ENCODE measurements at places on chromosomes 16 and 17.
A peak's percentile ranks its signal among the peaks of the same experiment; 100 is the strongest.

DNA sequence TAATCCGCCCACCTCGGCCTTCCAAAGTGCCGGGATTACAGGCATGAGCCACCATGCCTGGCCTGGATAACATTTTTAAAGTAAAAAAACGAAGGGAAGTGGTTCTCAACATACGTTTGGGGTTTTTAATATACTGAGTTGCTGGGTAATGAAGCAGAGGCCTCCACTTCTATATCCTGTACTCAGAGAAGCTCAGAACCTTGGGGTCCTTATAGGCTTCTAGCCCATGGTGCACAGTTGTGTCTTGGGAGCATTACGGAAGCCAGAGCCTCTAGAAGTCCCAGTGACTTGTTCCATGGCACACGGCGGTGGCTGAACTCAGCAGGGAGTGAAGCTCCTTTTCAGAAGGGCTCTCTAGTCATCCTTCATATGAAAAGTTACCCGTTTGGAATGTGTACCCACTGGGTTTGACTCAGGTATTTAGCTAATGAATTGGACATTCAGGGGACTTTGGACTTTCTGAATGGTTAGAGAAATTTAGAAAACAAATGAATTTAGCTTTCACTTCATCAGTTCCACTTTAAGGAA lies 67.0 kb downstream of the SEC14L1 start:
- no peak for DNase-seq
- H3K27ac ChIP-seq: peak overlapping the region; percentile 83
- H3K27me3 ChIP-seq: no peaks in the 10 kb centered on the region
- no peaks in the 10 kb centered on the region for H3K36me3 ChIP-seq
- peaks cover 21% of the 10 kb centered on the region for H3K4me1 ChIP-seq

- peak overlapping the region; percentile 66 for H3K27ac ChIP-seq
- H3K4me1 ChIP-seq: no peaks in the 10 kb centered on the region
- peak; percentile 60 for DNase-seq
Measured at GRCh38 chr17:43645765-43646481, 15.8 kb downstream of the MEOX1 start.

GRCh38 chr16:25083701-25084100 lies 27.8 kb upstream of the LCMT1 start:
- no peak overlapping the region for H3K4me3 ChIP-seq
- no peaks in the 10 kb centered on the region for H3K27me3 ChIP-seq
- no peaks in the 10 kb centered on the region for H3K4me1 ChIP-seq
- no peak for DNase-seq

DNA sequence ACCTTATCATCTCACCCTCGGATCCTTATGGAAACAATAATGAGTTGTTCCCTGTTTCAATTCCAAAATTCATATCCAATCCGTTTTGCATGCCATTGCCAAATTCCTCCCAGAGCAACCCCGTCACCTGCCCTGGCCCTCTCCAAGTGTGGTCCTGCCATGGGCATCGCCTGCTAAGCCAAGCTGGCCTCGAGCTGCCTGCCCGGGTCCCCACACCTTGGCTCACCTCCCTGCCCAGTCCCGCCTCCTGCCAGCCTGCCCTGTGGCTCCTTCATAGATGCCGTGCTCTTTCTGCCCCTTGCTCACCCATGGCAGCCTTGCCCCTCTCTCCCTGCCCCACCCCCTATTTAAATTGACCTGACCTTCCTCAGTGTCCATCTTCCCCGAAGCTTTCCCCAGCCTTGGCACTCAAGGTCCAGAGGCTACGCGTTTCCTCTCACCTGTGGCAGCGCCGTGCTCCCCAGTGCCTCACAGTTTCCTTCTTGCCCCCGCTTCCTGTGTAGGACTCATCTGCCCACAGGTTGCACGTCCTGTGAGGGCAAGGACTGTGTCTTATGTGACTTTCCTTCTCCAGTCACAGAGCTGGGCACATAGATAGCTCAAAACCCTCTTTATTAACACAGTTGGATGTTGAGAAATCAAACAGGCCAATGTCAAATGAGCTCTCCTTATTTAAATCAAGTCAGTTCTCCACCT lies 12.7 kb downstream of the MAPT start:
- H3K4me3 ChIP-seq: no peak overlapping the region
- H3K27me3 ChIP-seq: no peaks in the 10 kb centered on the region
- H3K27ac ChIP-seq: no peak overlapping the region
- H3K36me3 ChIP-seq: no peaks in the 10 kb centered on the region
- H3K4me1 ChIP-seq: no peaks in the 10 kb centered on the region

DNA sequence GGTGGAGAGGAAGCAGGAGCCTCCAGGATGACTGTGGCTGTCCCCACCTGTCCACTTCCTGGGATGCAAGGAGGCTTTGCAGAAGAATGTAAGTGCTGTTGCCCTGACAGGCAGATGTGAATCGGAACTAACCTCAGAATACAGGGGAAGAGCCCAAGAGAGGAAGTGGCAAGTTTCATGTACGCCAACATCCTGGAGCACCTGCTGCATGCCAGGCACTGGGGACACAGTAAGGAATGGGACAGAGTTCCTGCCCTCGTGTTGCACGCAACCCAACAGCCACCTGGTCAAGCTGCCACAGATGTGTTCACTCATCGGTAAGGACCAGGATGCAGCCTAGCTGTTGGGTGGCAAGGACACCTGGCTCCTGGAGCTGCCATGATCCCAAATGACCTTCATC lies 98.6 kb upstream of the RPL38 start:
- DNase-seq: no peak
- H3K4me1 ChIP-seq: no peaks in the 10 kb centered on the region
- no peak overlapping the region for H3K4me3 ChIP-seq
- no peaks in the 10 kb centered on the region for H3K27me3 ChIP-seq
- no peaks in the 10 kb centered on the region for H3K36me3 ChIP-seq
- H3K27ac ChIP-seq: no peak overlapping the region

Measured in adrenal gland (tissue), 19 donors.